A549 (cell line): ENCODE measurements at places on chromosomes 5 and 9.

GRCh38 chr5:106262395-106262794 lies 1408.3 kb downstream of the EFNA5 start:
- DNase-seq, result no peak

DNA sequence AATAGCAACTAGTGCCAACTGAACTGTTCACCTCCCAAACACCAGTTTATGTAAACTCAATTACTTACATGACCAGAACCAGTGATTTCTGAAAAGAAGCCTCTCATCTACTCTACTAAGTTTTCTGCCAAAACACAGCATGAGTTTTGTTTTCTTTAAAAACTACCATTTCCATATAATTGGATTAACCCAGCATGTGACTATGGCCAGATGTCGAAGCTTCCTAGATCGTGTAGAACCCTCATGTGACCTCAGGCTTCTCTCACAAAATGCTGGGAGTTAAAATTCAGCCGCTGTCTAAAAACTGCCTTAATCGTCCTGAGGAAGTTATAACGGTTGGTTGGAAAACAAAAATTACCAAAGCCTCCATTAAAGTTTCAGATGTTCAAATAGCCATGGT lies 303.5 kb downstream of the IRX1 start:
- no peak for DNase-seq

DNA sequence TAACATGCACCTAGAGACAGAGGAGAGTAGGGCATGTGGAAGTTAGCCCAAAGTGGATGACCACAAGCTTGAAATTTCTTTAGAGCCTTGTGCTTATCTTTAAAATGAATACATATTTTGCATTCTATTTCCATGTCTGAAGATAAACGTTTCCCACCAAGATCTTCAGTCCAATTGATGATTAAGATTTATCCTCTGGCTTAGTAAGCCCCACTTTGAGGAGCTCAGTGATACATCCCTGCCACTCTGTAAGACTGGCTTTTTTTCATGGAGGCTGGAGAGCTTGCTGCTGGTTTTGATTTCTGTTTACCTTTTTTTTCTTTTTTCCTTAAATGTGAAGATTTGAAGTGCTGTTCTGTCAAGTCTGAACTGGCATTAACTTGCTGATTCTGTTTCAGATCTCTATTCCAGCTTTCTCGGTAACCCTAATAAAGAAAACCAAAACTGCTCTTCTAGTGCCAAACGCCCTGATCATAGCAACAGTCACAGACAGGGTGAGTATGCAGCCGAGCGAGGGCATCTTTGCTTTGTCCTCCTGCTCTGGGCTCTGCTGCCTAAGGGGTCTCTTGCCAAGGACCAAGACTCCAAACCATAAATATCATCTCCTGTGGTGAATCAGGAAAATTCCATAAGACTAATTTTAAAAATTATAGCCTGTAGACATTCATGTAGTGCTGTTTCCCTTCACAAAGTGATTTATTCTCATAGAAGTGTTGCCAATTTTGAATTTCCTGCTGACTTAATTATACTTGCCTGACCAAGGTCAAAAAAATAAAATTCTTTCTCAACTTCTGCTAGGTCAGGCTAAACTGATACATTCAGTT lies 54.3 kb downstream of the GRAMD2B start:
- no peak for DNase-seq

DNA sequence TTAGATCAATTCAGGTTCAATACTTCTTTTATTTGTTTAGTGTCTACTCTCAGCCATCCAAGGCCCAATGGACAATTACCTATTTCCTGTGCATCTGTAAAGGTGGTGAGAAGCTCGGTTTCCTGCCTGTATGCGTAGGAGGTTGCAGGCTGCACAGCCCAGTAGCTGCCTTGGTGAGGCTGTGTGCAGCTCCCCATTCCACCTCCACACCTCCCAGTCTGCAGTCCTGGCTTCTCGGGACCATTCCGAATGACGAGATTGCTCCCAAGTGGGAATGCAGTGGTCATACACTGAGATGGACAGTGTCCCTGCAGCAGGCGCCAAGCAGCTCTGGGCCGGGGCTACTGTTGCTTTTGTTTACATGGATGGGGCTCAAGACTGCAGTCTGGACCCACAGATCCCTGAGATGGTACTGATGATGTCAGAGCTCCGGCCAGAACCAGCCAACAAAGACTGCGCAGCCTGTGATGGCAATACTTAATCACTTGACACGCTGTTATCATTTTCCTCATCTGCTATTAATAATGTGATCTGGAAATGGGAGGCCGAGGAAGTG lies 206.1 kb upstream of the IRX1 start:
- no peak for DNase-seq

DNA sequence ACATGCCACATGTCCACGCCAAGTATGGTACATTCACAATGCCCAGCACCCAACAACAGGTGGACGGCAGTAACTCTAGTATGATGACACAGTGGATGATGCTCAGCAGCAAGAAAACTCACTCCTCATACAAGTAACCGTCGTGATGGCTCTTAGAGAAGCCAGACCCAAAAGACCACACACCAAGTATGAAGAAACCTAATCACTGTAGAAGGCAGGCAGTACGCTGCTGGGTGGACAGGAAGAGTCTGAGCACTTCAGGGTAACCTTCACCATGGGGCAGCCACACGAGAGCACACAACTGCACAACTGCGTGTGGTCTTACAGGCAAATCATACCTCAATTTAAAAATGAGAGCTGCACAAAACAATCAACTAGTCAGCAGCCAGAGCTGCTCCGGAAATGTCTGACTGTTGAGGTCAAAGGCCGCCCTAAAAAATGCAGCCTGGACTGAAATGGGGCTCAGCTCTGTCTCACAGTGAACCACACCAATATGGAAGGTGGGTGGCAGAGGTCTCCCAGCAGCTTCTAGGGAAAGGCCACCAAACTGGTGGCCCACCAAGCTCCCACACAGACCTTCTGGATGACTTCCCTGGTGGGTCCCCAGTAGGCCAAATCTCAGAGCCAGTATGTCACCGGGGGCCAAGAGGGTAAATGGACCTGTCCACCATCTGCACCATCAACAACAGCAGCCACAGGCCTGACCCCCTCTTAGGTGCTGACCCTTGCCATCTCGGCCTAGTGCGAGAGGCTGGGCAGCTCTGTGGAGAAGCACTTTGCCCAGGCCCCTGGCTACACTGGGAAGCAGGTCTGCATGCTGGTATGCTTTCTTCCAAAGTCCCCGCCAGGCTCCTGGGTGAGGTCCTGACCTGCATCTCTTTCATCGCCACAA lies 17.8 kb downstream of the BICD2 start:
- no peak for DNase-seq

- DNase-seq, result no peak
Observed at GRCh38 chr5:155263381-155263780, 249.8 kb downstream of the KIF4B start.

DNA sequence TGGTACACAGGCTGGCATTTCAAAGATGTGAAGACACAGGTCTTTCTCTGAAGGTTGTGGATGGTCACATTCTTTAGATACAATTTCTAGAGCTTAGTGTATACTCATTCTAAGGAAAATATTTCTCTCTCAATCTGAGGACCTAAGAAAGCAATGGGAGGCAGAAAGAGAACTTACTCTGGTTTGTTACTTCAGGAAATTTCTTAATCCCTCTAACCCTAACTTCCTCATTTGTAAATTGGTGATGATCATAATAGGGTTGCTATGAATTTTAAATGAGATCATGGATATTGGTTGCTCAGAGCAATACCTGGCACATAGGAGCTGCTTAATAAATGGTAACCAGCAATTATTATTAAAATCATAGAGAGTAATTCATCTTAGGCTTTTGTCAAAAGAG lies 22.1 kb downstream of the FAM170A start:
- no peak for DNase-seq

DNA sequence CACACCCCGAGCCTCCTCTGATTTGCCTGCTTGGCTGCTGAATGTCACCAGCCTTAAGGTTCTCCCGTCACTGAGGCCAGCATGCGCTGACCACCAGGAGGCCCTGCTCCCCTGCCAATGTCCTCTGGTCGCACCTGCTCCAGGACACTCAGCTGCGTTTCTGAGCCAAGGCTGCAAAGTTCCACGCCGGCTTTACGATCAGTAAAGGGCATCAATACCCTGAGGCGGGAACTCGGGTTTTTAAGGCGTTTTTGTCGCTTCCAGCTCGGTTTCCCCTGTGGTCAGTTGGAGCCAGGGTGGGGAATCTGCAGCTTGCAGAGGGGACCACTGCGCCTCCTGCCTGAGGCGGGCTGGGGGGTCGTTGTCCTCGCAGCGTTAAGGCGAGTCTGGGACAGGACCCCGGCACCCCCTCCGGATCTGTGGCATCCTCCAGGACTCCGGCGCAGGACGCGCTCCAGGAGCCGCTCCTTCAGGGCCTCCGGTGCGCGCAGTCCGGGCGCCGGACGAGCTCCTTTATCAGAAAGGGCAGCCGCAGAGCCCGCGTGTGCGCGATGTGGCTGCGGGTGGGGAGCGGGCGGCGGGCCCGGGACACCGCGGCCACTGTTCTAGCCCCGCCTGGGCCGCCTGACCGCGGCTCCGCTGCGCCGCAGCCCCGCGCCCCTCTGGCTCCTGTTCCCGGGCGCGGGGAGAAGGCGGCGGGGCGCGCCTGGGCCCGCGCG lies 24.1 kb upstream of the FLT4 start:
- DNase-seq, result no peak

DNA sequence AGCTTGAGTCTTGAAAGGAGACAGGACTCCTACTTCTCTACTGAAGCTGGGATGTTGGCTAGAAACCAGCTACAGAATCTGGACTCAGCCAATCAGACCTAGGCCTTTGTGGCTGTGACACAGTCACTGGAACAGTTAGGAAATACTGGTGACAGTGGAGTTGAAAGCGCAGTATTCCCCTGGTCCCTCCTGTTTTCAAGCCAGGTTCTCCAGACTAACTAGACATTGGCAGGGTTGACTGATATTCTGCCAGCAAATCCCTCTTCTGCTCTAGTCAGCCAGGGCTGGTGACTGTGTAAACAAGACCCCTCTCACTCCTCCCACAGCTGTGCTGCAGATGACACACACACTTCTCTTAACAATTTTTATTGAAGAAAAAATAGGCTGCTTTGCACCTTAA lies 8.7 kb downstream of the SHROOM1 start:
- no peak for DNase-seq

DNA sequence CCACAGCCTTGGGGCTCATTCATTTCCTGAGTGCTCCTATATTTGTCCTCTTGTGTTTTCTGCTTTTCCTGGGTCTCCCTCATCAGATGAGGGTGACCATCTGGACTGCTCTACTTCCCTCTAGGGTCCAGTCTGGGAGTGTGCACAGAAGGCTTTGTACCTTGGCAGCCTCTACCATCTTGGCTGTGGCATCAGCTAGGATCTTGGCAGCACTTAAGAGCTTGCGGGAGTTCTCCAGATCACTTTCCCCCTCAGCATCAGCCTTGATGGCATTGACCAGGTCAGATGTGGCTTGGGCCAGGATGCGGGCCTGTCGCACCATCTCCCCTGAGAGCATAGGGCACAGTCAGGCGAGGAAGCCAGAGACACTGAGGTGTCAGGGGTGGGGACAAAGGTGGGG lies 15.8 kb downstream of the TLN1 start:
- peak; percentile 37 for DNase-seq

DNA sequence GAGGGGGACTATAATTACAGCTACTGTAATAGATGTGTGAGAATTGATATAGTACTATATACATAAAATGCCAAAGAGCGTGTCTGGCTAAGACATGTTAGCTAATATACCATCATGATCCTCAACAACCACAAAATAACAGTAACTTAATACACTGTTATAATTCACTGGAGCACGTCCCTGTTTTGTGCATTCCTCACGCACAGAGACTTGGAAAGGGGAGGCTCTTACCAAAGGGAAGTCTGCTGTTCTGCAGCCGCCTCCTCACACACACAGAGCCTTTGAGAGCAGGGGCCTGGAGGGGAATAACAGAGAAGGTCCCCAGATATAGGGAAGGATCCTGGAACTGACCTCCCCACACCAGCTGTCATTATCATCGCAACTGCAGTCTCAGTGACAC lies 97.3 kb downstream of the ANKRD18A start:
- no peak for DNase-seq

DNA sequence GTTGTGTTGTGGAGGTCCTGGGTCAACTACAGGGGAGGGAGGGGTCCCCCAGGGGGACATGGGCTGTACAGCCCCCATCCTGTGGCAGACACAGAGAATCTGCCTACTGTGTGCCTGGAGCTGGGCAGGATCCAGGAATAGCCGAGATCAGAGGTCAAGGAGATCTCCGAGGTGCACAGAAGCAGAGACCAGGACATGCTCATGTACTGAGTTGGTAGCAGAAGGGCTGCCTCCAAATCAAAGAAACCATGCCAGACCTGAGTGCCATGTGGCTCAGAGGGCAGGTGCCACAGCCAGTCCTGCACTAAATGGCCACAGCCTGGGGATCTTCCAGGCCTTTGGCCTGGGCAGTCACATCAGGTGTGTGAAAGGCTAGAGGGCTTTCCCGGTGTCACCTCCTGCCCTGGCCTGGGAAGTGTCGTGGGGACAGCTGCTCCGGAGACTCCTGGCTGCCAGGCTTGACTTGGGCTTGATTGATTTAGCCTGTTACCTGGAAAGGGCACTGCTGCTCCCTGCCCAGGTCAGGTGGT lies 27.8 kb downstream of the GSN start:
- no peak for DNase-seq

- peak; percentile 1 for DNase-seq
Observed at GRCh38 chr5:103178167-103178566, 58.1 kb downstream of the PPIP5K2 start.

DNA sequence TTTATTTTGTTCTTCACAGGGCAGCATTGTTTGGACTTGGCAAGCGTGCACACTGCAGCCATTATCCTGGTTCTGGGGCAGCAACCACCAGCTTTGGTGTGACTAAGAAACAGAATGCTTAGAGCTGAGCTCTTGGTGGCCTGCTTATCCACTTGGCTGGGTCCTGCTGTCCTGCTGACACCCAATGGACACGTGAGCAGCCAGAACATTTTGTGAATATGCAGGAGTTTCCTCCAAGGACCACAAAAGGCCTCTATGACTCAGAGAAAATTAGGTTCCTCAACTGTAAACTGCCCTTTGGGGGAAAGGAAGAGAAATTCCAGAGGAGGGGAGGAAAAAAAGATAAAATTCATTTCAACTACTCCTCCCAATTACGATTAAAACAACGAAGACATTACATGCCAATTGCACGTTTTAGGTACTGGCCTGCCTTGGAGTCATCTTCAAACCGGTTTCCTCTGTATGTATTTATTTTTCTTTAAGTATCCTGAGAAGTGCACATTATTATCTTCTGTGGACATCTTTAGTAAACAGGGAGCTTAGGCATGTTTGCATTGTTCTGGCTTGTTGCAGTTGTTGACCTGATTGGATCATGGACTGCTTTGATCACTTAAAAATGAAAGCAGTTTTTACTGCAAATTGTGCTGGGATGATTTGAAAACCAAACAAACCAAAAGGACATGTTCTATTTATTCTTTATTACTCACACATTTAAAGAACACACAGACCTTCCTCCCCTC lies 82.3 kb upstream of the TLE4 start:
- peak; percentile 81 for DNase-seq

DNA sequence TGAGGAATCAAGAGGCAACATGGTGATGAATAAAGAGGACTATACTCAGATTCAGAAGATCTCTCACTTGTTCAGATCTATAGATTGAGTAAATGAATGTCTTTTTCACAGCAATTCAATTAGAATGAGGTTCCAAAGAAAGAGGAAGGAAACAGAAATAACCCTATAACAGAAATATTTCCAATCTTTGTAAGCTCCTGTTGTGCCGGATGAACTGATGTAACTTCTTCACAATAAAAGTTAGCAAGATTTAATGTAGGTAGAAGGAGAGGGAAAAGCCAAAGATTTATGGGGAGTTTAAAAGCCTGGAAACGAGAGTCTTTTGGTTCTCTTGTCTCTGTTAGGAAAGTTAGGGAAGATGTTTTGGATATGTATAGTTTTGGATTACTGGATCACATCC lies 92.1 kb downstream of the PBX3 start:
- no peak for DNase-seq

GRCh38 chr9:131812116-131812790 lies 72.4 kb upstream of the RAPGEF1 start:
- DNase-seq, result no peak
